GM12878 (cell line): ENCODE measurements at places on chromosomes 6 and 20. TPM values are rescaled to one million over a fixed set of nuclear protein-coding genes. Genes with fewer than 3 reads are reported as not detected.

The TREM1 gene
- total RNA-seq: 0.44 and 0.77 TPM in 2 replicates

The PPP2R5D gene
- 29.5 and 31.0 TPM in 2 replicates for total RNA-seq

The KIF25 gene
- not detected in 2 replicates for total RNA-seq

The GLP1R gene
- 0.05 TPM in 1 of 2 replicates, not detected in the other for total RNA-seq

The CYP24A1 gene
- 0.69 TPM in 1 of 2 replicates, not detected in the other for total RNA-seq

The KCNQ5 gene
- total RNA-seq: 4.1 and 5.0 TPM in 2 replicates

The ZBP1 gene
- 4.8 and 6.3 TPM in 2 replicates for total RNA-seq

The SLC22A3 gene
- total RNA-seq: 0.05 and 0.15 TPM in 2 replicates

The ULBP2 gene
- total RNA-seq: not detected in 2 replicates

The FOXP4 gene
- 41.6 and 46.1 TPM in 2 replicates for total RNA-seq

The OVOL2 gene
- not detected in 2 replicates for total RNA-seq

The IYD gene
- total RNA-seq: 0.24 TPM in 1 of 2 replicates, not detected in the other

The TGM3 gene
- total RNA-seq: not detected in 2 replicates

The GPR6 gene
- not detected in 2 replicates for total RNA-seq

The RAD21L1 gene
- not detected in 2 replicates for total RNA-seq

The OR12D1 gene
- not detected in 2 replicates for total RNA-seq

The SUN5 gene
- not detected in 2 replicates for total RNA-seq

The TMC2 gene
- not detected in 2 replicates for total RNA-seq
